ENCODE measurements at places on chromosomes 5 and 9.

- no peak for DNase-seq
These were observed 132.4 kb downstream of the DAB2IP start for GRCh38 chr9:121783521-121784507.

- DNase-seq = no peak
These were observed 456.4 kb downstream of the GADD45G start for GRCh38 chr9:90061187-90061586.

GRCh38 chr5:148014276-148014675 lies 49.5 kb upstream of the SPINK5 start:
- no peak for DNase-seq

GRCh38 chr5:96172436-96172835 lies 210.8 kb upstream of the ELL2 start:
- no peak for DNase-seq

- DNase-seq = no peak
These were observed 621.7 kb downstream of the SEMA5A start for GRCh38 chr5:8924054-8924793.

Data from CD4-positive, alpha-beta T cell treated with Interleukin-15 for 1 hour (primary cell).